ENCODE measurements at places on chromosomes 2 and 18. TPM values are rescaled to one million over a fixed set of nuclear protein-coding genes. Genes with fewer than 3 reads are reported as not detected.

The CTAGE1 gene
- total RNA-seq, result not detected

GRCh38 chr18:22543769-22544168, 126.1 kb upstream of the CTAGE1 start:
- DNase-seq, result no peak

DNA sequence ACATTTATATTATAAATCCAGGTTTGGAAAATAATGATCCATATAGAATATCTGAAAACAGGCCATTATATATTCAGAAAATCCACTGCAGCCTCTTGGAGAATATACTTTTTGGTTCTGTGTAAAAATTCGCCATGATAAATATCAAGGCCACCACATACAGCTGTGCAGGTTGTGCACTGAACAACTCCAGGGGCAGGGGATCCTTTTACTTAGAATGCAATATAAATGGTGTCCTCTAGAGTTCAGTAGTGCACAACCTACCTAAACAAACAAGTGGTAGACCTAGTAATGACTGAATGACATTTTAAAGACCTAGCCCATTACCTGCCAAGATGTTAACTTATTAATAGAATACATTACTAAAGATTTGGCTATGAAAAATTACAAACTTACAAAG, 22.4 kb downstream of the MOGAT1 start:
- no peak for DNase-seq

The IL1RL2 gene
- 0.73 TPM for total RNA-seq

The DNER gene
- total RNA-seq, result 167 TPM

DNA sequence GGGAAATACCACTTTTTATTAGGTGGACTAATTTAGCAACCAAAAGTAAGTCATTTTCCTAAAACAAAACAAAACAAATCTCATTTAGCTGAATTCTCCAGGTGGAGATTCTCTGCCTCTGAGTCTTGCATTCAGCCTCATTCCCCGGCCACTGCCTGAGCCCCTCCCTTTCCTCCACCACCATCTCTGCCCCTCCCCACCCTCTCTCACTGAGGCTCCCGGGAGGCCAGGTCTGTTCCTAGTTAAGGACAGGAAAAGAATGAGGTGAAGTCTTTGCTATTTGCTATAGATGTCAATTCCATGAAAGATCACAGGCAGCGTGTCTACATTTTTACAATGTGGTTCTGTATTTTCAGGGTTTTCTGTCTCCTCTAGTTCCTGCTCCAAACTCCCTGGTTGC, 83.0 kb upstream of the SOX11 start:
- no peak for DNase-seq

The NEU4 gene
- total RNA-seq, result 0.82 TPM

DNA sequence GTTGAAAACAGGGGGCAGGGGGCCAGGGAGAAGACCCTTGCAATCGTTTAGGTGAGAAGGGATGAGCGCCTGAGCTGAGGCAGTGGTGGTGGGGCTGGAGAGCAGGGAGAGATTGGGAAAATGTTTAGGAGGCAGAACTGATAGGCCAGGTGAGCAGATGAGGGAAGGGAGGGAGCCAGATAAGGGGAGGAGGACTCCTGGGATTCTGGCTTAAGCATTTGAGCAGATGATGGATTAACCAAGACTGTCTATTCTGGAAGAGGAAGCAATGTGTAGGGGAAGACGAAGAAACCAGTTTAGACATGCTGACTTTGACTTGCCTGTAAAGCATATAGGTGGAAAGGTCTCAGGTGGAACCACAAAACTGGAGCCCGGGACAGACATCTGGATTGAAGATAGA, 49.9 kb upstream of the ASPRV1 start:
- DNase-seq, result no peak

DNA sequence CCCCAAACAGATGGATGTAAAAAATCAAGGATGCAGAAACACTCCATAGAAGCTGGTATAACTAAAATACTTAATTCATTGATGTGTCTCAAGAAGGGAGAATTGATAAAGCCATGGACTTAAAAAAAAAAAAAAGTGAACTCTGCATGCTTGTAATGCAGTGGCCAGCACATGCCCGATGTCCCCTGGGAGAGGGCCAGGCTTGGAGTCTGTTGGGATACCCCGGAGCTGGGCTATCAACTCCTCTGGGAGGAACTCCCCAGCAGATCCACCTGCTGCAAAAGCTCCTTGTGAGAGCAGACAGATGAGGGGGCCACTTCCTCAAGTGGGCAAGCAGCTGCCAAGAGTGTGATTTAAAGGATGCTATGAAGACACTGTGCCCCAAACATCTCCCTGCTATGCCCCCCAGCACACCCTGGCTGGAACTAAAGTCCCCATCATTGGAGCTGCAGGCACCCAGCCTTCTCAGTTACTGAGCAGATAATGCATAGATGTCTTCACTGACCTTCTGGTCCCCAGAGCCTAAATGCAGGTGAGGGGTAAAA, 311.5 kb upstream of the ID2 start:
- no peak for DNase-seq

DNA sequence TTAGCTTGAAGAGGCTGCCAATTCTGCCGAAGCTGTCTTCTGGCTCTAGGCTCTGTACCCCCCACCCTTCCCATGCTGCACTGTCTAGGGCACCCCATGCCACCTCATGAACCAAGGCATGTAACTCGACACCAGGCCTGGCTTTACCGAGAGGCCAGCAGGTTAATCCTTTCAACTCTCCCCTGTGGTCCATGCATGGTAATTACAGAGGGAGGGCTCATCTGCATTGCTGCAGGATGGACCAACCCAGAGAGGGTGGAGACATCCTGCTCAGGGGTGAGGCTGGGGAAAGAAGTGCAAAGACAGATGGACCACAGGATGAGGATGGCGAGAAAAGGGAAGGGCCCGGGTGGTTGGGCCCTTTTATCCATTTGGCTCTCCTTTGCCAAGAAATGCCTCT, 65.8 kb downstream of the KCTD1 start:
- no peak for DNase-seq

The AMER3 gene
- total RNA-seq, result 25.7 TPM

The PDCD1 gene
- total RNA-seq, result not detected

DNA sequence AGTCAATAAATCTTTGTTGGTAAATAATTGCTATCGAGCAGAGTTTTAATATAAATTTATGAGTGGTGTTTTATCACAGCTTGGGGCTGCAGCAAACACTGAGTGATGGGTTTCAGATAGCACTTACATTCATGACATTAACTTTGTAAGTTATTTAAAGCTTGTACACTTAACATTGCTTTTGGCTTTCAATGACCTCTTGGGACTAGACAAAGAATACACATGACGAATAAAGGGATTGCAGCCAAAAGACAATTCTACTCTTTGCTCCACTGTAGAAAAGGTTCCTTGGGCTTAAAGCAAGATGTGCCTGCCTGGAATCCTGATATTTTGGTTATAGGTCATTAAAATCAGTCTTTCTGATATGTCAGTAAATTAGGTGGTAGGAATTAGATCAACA, 299.5 kb downstream of the GBX2 start:
- no peak for DNase-seq

The FZD7 gene
- total RNA-seq, result 48.7 TPM

DNA sequence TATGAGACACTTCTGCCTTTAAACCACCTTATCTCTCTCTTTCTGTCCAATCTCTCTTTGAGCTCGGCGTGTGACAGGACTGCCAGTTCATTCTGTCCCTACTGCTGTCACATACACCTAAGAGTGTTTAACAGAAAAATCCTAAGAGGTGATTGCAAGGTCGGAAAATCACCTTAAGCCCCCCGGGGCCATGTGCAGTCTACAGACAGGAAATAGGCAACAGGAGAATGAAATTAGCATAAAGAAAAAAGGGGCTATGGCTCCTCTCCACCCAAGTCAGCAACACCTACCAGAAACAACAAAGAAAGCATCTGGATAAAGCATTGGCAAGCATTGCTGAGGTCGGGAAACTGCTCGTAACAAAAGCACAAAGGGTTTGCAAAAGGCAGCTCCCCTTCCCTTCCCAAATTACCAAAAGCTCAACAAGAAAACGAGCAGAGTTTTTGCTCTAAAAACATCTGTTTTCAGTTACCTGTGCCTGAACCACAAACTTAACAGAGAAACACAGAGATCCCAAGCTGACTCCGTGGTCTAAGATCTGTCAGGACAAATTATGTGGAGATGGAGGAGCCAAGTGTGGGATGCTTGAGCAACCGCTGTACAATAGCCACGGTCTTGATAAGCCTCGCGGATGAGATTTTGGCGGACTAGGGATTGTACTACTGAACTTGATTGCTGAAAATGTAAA, 30.4 kb downstream of the ANKRD44 start:
- DNase-seq, result no peak

DNA sequence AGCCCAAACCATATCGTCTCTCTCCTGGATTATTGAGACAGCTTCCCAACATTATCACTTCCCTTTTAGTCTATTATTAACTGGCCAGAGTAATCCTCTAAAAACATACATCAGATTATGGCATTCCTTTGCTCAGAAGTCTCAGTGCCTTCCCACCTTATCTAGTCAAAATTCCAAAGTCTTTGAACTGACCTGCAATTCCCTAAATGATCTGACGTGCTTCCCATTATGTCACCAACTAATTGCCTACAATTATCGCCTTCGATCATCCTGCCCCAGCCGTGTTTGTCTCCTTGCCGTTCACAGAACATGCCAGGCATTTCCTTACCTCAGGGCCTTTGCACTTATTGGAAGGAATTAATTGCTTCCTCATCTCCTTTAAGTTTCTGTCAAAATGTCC, 332.4 kb downstream of the IRS1 start:
- DNase-seq, result no peak

DNA sequence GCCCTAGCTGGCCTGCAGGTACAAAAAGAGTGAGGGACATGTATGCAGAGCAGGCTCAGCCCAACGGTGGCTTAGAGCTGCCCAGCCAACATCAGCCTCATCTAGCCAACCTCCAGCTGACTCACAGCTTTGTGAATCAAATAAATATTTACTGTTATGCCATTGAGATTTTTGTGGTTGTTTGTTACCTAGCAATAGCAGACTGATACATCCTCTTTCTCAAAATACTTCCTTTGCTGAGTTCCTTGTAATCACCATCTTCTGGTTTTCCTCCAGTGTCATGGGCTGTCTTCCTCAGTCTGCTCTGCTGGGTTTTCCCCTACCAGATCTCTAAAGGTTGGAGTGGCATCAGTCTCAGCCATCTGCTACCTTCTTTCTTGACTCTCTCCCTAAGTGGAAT, 126.6 kb upstream of the SLC1A4 start:
- no peak for DNase-seq

The SP9 gene
- total RNA-seq, result 0.09 TPM

DNA sequence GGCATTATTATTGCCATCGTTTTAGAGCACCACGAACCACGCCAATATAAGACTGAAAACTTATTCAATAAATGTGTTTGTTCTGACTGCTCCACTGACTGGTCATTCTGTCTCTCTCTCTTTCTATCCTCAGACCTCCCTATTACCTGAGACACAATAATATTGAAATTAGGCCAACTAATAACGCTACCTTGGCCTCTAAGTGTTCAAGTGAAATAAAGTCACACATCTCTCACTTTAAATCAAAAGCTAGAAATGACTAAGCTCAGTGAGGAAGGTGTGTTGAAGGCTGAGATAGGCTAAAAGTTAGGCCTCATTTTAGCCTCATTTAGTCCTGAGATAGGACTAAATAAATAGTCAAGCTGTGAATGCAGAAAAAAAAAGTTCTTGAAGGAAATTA, 38.8 kb downstream of the G6PC2 start:
- DNase-seq, result no peak

GRCh38 chr2:71843391-71843850, 304.2 kb downstream of the CYP26B1 start:
- DNase-seq, result no peak

DNA sequence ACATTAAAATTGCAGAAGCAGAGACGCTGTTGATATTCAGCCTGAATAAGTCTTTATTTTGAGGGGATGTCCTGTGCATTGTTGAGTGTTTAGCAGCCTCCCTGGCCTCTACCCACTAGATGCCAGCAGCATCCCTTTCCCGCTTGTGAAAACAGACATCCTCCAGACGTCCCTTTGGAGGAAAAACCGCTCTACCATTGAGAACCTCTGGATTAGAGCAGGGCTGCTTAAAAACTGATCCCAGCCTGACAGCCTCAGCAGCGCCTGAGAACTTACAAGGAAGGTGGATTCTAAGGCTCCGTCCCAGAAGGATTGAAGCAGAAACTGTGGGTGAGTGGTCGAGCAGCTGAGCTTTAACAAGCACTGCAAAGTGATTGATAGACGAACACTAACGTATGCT, 349.7 kb downstream of the CYRIA start:
- DNase-seq, result no peak
